HCEC 1CT (cell line): ENCODE measurements at places on chromosomes 4 and X.
A peak's percentile ranks its signal among the peaks of the same experiment; 100 is the strongest.

DNA sequence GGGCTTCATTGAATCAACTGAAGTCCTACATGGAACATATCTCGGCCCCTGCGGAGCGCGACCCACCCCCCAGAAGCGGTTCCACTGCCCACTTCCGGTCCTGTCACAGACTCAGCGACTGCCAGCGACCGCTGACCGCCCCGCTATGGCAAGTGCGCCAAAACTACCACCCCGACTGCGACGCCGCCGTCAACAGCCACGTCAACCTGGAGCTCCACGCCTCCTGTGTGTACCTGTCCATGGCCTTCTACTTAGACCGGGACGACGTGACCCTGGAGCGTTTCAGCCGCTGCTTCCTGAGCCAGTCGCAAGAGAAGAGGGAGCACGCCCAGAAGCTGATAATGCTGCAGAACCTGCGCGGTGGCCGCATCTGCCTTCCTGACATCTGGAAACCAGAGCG, 14.8 kb upstream of the FAM47A start:
- DNase-seq: no peak

DNA sequence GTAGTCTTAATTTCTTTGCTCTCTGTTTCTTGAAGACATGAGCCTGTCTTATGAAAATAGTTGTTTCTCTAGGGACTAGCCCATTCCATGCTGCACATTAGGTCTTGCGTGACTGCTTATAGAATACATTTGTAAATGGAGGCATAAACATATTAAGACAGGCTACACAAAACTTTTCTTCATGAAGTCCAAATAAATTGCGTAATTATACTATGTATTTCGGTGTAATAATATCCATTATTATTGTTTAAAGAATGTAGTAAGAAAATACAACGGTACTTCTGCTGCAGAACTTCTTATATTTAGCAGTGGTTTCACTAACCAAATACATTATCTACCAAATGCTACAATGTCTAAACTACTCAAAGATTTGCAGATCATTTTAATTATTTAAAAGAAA, 8.5 kb upstream of the NAA11 start:
- no peak for DNase-seq

GRCh38 chr4:24719615-24720014, 75.8 kb upstream of the SOD3 start:
- no peak for DNase-seq

DNA sequence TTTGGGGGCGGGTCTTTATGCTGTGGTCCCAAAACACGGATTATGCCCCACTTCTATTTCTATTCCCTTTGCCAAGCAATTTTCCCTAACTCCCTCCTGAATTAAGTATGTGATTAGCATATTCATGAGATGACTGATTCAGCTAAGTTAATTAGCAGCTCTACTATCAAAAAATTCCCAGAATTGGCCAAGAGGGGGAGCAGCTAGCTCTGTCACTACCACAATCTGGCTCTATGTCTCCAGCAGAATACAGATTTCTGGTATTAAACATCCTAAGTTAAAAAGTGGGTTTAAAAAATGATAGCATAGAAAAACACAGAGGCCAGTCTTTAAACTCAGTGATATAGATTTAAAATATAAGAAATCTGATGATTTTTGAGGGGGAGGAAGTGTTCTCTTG, 80.3 kb downstream of the GPC4 start:
- no peak for DNase-seq

DNA sequence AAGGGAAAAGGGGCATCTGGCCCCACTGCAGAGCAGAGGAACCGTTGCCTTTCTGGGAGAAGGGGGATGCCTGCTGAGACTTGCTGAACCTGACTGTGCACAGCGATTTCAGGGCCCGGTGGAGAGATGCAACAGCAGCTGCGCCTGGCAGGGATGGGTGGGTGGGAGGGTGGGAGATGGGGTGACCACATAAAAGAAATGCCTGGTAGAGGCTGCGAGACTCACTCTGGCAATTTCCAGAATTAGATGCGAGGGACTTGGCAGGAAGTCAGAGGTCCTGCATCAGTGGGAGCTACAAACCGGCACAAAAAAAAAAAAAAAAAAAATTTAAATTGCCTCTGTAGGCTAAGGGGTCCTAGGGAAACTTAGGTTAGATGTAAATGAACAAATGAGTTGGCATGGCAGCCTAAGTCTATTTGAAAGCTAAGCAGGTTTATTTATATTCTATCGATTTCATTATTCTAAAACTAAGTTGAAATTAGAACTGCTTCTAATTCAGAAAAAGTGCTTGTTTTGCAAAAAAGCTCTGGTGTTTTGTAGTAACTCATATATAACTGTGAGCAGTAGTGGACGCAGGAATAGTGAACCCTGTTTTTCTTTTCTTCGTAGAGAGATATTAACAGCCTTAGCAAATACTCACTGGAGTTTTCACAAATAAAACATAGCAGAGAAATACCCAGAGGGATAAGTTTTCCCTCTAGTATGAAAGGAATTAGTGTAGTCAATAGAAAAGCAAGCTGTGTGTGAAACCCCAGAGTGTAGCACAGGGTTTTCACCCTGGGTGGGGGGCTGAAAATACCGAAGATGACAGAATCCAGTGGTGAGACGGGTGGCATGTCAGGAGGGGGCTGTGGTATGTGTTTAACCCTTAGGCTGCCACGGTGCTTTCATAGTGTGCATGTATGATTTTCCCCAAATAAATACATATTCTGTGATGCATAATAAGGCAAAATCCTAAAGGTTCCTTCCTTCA, 130.1 kb downstream of the EGF start:
- no peak for DNase-seq

DNA sequence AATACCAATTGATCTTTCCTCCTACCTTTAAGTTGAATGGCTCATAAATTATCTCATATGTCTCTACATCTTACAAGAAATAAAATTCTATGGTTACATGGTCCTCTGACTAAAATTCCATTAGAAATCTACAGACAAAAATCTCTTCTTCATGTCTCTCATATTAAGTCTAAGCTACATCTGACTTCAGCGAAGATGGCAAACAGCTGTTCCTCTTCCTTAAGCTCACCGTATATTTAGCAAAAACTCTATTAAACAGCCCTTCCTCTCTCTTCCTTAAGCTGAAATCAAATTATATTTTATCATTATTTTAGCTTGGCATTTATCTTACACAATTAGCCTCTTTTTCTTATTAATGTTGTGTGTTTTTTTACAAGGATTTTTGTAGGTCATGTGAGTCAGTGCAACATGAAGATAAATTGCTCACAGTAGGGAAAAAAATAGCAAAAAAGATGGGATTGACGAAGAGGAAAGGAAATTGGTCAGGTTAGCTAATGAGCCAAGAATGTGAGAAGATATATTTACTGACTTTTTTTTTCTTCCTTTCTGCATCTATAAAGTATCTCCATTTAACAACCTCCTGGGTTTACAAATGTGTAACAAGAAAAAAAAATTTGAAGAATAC, 2412.8 kb downstream of the ARAP2 start:
- peak; percentile 57 for DNase-seq

DNA sequence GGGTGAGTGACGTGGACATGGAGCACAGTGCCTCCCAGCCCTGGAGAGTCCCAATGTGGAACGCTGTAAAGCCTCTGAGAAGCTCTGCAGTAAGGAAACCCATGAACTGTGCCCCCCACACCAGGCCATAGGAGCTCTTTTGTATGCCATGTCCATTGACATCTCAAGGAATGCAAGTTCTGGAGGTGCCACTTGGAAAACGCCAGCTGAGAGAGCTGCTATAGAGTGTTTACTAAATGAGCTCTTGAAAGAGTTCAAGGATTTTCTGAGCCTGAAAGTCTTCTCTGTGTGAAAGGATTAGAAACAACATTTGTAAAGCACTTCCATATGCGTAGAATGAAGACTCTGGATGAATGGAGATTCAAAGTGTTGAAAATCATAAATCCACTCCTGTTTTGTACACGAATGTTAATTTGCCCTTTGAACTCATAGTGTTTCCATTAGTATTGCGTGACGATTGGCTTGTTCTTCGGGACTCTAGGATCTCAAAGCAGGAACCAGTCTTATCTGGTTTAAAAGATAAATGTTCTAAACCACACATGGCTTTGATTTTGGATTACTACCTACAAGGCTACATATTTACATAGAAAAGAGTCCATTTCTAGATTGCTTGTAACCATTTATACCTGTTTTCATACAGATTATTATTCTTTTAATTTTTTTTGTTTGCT, 41.8 kb upstream of the STOX2 start:
- no peak for DNase-seq

DNA sequence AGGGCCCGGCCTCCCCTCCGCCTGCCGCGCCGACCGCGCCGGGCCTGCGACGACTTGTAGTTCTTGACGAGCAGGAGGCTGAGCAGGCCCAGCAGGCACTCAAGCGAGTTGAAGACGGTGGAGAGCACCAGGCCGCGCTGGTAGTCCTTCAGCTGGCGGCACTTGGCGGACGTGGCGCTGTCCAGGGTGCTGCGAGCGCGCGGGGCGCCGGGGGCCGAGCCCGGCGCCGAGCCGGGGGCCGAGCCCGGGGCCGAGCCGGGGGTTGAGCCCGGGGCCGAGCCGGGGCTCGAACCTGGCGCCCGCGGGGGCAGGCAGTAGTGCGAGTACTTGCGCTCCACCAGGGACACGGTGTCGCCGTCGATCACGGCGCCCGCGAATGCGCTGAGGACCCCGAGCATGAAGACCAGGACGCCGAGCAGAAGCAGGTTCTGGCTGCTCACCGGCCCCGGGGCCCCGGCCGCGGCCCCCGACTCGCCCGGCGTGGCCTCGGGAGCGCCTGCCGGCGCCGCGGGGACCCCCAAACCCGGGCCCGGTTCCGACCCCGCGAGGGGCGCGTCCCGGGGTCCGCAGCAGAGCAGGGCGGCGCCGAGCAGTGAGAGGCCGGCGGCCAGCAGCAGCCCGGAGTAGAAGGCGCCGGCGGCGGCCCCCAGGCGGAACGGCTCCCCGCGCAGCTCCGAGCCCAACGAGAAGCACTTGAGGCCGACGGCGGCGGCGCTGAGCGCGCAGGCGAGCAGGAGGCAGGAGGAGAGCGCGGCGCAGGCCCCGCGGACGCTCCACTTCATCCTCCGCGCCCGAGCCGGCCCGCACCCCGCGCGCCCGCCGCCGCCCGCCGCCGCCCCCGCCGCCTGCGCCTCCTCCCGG, 584 bp downstream of the TMEM271 start:
- DNase-seq: no peak

DNA sequence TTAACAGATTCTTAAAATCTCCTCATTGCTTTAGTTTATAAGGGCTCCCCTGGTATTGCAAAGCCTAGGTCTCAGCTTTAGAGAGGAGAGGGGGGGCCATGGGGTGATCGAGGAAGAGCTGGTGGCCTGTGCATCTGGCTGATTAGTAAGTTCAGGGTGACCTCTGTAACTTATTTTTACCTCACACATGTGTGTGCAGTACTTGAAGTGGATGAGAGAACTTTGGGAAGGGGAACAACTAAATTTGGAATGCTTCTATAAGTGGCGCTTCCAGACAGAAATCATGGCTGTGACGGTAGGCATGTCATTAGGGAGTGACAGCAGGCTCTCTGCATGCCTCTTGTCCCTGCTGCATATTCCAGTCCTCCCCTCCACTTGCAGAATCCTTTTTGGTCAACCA, 41.9 kb downstream of the FRAS1 start:
- no peak for DNase-seq

GRCh38 chrX:134558133-134558532, 98.2 kb downstream of the HPRT1 start:
- no peak for DNase-seq

DNA sequence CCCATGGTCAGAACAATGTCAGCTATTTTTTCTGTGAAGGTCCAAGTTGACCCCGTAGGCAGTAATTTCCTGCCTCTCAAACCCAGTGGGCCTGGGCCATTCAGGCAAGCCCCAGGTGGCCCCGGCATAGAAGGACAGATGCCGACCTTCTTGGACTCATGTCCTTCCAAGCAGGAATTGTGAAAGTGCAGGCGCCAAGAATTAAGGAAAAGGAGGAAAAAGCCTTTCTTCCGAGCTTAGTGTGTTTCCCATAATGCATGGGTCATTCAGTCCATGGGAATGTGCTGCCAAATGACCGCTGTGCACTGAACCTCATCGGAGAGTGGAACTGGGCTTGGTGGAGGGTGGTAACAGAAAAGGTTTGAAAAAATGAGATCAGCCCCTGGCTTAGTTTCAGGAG, 196.5 kb upstream of the HS3ST1 start:
- no peak for DNase-seq
